Esophagus squamous epithelium (tissue), 5 donors: ENCODE measurements at places on chromosomes 12 and 14.

GRCh38 chr14:45810152-45810872, 557.3 kb upstream of the MIS18BP1 start:
- DNase-seq = no peak

DNA sequence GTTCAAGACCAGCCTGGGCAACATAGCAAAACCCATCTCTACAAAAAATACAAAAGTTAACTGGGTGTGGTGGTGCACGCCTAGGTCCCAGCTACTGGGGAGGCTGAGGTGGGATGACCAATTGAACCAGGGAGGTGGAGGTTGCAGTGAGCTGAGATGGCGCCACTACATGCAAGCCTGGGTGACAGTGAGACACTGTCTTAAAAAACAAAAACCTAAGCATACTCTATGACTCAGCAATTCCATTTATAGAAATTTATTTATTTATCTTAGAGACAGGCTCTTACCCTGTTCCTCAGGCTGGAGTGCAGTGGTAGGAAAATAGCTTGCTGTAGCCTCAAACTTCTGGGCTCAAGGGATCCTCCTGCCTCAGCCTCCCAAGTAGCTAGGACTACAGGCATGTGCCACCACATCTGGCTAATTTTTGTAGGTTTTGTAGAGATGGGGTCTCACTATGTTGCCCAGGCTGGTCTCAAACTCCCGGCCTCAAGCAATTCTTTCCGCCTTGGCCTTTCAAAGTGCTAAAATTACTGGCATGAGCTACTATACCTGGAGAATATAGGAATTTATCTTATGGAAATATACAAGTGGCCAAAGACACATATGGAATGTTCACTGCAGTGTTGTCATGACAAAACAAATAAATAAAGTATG, 43.3 kb downstream of the NCKAP5L start:
- DNase-seq = no peak

- no peak for DNase-seq
Observed at GRCh38 chr12:26101350-26101734, 23.5 kb downstream of the BHLHE41 start.

DNA sequence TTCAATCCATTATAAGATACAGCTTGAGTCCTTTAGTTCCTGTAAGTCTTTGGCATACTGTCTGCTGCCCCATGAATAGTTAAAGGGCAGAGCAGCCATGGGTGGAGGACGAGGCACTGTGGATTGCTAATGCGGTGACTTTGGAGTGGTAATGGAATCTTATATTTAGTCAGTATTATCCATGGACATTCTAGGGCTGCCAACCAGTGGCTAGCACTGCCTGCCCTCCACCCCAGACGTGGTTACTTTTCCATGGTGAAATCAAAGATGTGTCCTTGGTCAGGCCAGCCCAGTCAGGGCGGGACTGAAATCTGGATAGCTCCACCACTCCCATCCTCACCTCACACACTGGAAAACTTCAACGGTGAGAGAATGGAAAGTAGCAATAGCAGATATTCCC, 2.3 kb downstream of the TTC9 start:
- no peak for DNase-seq

GRCh38 chr12:126663304-126664094, 1598.3 kb downstream of the AACS start:
- DNase-seq = no peak
